ENCODE measurements at places on chromosomes 12 and 14.

GRCh38 chr12:111405859-111406473, at the start of gene SH2B3:
Gene SH2B3 (plus strand): TSS chr12:111405923. CDS start chr12:111418146, 12,223 bp downstream.
- H3K4me1 ChIP-seq, result peaks cover 49% of the 10 kb centered on the region
- H3K36me3 ChIP-seq, result no peaks in the 10 kb centered on the region
- H3K4me3 ChIP-seq, result peak within 1 kb of the TSS; percentile 85
- peak within 1 kb of the TSS; percentile 85 for H3K27ac ChIP-seq
- no peak for DNase-seq
- H3K27me3 ChIP-seq, result no peaks in the 10 kb centered on the region

- DNase-seq, result no peak
- H3K36me3 ChIP-seq, result no peaks in the 10 kb centered on the region
- H3K4me1 ChIP-seq, result no peaks in the 10 kb centered on the region
Measured at GRCh38 chr12:119019166-119019565, 37.8 kb downstream of the SRRM4 start.

- H3K27ac ChIP-seq, result peak overlapping the region; percentile 86
- no peaks in the 10 kb centered on the region for H3K27me3 ChIP-seq
- H3K4me1 ChIP-seq, result peaks cover 5% of the 10 kb centered on the region
Measured at GRCh38 chr14:31419179-31419966, 977 bp downstream of the HEATR5A start.

- no peaks in the 10 kb centered on the region for H3K36me3 ChIP-seq
- H3K4me1 ChIP-seq, result no peaks in the 10 kb centered on the region
- H3K4me3 ChIP-seq, result no peak overlapping the region
- no peak overlapping the region for H3K27ac ChIP-seq
- H3K27me3 ChIP-seq, result no peaks in the 10 kb centered on the region
Measured at GRCh38 chr14:70857496-70857890, 48.2 kb upstream of the MAP3K9 start.

DNA sequence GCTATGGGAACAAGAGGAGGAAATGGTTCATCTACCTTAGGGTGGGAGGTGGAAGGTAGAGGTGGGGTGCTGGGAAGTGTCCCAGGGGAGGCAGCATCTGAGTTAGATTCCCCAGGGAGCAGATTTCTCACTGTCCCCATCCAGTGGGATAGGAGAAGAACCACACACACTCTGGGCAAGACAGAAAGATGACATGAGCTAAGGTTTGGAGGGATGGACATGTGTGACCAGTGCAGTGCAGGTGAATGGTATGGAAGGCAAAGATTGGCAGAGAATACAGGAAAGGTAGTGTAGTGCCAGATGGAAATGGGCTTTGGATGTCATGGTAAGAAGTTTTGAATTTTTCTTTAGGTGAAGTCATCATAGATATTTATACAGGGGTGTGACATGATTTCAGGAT, 11.3 kb upstream of the DUSP6 start:
- no peak for DNase-seq
- H3K36me3 ChIP-seq, result no peaks in the 10 kb centered on the region
- peaks cover 4% of the 10 kb centered on the region for H3K4me1 ChIP-seq
- no peak overlapping the region for H3K4me3 ChIP-seq

GRCh38 chr12:94404854-94405253, 54.8 kb downstream of the CEP83 start:
- H3K36me3 ChIP-seq, result no peaks in the 10 kb centered on the region
- H3K4me3 ChIP-seq, result no peak overlapping the region
- H3K27me3 ChIP-seq, result no peaks in the 10 kb centered on the region

DNA sequence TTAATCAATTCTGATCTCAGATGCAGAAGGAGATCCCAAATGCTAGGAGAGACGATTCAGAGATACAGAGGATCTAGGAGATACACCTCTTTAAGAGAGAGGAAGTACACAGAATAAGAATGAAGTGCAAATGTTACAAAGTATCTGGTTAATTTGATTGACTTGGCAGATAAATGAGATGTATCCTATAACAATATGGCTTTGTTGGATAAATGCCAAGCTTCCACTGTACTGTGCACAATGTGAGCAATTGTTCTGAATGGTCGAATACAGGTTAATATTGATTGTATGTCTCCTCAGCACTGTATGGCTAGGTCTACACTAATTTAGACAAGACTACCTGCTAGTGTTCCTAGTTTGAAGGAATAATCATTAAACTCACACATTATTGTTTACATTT, 119.6 kb upstream of the PTPRB start:
- DNase-seq, result no peak
- H3K4me3 ChIP-seq, result no peak overlapping the region
- H3K4me1 ChIP-seq, result no peaks in the 10 kb centered on the region
- H3K36me3 ChIP-seq, result no peaks in the 10 kb centered on the region
- H3K27me3 ChIP-seq, result no peaks in the 10 kb centered on the region
- H3K27ac ChIP-seq, result no peak overlapping the region

GRCh38 chr12:126419131-126419530, 1353.9 kb downstream of the AACS start:
- H3K27me3 ChIP-seq, result no peaks in the 10 kb centered on the region
- no peaks in the 10 kb centered on the region for H3K36me3 ChIP-seq
- DNase-seq, result no peak
- no peaks in the 10 kb centered on the region for H3K4me1 ChIP-seq
- H3K4me3 ChIP-seq, result no peak overlapping the region

GRCh38 chr12:116116650-116117424, 160.7 kb downstream of the MED13L start:
- H3K4me1 ChIP-seq, result peaks cover 22% of the 10 kb centered on the region
- no peaks in the 10 kb centered on the region for H3K27me3 ChIP-seq
- DNase-seq, result no peak
- no peak overlapping the region for H3K27ac ChIP-seq

- DNase-seq, result no peak
- no peak overlapping the region for H3K4me3 ChIP-seq
- peak overlapping the region; percentile 84 for H3K27ac ChIP-seq
- H3K4me1 ChIP-seq, result peaks cover 74% of the 10 kb centered on the region
- H3K36me3 ChIP-seq, result no peaks in the 10 kb centered on the region
Measured at GRCh38 chr14:21043974-21044618, 1.9 kb downstream of the RNASE7 start.

DNA sequence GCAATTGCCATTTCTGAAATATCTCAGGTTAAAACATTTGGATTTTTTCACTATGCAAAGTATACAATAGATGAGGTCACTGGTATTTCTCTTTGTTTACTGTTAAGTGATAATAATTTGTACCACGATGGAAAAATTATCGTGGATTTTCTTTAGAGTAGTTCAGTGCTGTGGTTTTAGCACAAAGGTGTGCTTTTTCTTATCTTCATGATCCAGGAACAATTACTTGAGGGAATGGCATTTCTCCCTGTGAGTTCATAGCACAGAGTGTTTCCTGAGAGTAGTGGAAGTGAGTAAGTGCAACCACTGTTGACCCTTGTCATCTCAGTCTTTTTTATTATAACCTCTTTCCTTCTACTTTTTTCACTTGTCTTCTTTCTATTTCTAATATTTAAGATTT, 86.8 kb downstream of the FGD4 start:
- H3K27ac ChIP-seq, result peak overlapping the region; percentile 30
- H3K4me1 ChIP-seq, result peaks cover 3% of the 10 kb centered on the region

- no peak for DNase-seq
- peak overlapping the region; percentile 97 for H3K4me3 ChIP-seq
- H3K27ac ChIP-seq, result peak overlapping the region; percentile 99
- no peaks in the 10 kb centered on the region for H3K36me3 ChIP-seq
- H3K27me3 ChIP-seq, result no peaks in the 10 kb centered on the region
Measured at GRCh38 chr12:57846285-57846576, 298 bp downstream of the CTDSP2 start.

DNA sequence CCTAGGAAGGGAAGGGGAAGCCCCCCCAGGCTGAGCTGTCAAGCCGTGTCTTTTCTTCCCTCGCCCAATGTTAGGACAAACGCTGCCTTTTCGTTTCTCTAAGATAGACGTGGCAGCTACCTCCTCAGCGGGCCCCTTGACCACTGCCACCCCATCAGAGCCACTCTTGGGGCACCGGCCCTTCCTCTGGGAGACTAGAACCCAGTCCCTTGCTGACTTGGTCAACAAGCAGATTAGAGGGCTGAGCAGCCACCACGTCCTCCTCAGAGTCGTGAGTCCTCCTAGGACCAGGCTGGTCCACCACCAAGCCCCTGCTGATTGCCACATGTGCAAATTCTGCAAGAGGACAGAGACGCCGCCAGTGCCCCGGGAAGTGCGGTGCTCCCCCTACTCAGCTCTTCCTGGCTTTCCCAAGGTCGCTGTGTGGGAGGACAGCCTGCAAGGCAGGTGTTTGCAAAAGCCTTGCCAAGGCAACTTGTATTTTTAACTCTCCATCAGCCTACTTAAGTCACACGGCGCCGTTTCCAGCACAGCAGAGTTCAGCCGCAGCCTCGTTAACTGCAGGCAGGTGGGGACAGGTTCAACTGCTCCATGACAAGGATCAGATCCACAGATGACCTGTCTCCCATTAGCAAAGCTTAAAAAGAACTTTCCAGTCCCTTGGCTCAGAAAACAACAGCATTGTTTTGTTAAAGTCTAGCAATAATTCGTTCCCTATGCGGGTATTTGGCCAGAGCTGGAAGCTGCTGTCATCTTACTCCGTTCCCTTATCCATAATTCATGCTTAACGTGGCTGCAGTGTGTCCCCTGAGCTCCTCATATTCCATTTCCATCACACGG, 65.6 kb downstream of the TESC start:
- peak; percentile 35 for DNase-seq
- H3K27ac ChIP-seq, result no peak overlapping the region
- H3K4me3 ChIP-seq, result no peak overlapping the region
- no peaks in the 10 kb centered on the region for H3K4me1 ChIP-seq
- peaks cover 9% of the 10 kb centered on the region for H3K36me3 ChIP-seq

DNA sequence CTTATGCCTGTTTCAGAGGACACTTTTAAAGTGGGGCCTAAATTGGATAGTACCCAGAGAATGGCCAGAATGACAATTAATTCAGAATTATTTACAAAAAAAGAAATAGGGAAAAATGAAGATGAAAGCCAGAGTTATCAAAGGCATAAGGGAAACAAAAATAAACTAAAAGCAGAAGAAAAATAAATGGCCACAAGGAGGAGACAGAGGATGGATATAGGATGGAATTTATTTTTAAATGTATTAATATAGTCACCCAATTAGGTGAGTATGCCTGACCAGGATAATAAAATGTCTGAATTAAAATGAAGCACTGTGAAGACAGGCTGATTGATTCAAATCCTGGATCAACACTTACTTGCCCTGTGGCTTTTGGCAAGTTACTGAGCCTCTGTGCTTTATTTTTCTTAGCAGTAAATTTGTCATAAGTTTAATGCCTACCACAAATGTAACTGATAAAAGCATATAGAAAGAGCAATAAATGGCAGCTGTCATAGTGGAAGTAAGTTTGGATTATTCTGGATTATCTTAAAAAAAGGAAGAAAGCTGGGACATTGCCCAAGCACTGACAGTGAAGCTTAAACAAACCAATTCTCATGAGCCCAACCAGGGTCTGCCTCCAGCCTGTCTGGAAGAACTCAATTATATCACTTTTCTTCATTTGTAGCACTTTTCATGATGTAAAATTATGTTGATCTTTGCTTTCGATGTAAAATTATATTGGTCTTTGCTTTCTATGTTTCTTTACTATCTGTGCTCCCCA, 3.5 kb downstream of the CLEC9A start:
- H3K36me3 ChIP-seq, result no peaks in the 10 kb centered on the region
- no peak overlapping the region for H3K27ac ChIP-seq
- no peaks in the 10 kb centered on the region for H3K27me3 ChIP-seq
- no peak overlapping the region for H3K4me3 ChIP-seq
- DNase-seq, result no peak

DNA sequence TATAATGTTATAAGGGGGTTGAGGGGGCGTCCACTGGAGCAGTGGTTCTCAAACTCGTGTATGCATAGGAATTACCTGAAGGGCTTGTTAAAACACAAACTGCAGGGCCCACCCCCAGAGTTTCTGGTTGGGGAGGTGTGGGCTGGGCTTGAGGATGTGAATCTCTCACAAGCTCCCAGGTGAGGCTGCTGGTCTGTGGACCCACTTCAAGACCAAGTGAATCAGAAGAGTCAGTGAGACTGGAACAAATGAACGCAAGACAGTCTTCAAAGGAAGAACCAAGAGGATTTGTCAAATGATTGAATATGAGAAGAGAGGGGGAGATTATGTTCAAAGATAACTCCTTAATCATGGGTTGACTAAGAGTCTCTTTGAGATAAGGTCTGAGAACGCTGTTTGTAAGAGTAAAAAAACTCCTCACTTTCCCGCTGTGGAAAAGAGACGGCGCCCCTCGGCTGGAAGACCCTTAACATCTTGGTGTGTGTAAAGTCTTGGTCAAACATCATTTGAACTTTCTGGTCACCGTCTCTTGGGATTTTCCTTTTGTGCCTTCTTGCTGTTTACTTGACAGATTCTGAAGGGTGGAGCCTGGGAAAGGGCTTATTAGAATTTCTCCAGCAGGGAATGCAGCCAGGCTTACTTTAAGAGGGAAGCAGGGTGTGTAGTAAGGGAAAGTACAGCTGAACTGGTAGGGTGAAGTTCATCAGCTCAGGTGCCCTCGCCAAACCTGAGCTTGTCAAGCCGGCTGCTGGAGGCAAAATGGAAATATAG, 5.3 kb upstream of the FOXN3 start:
- no peaks in the 10 kb centered on the region for H3K36me3 ChIP-seq
- H3K27ac ChIP-seq, result no peak overlapping the region
- peaks cover 9% of the 10 kb centered on the region for H3K4me1 ChIP-seq
- H3K27me3 ChIP-seq, result no peaks in the 10 kb centered on the region

GRCh38 chr14:90703841-90704737, 112.1 kb downstream of the TTC7B start:
- peaks cover 20% of the 10 kb centered on the region for H3K4me1 ChIP-seq
- no peak for DNase-seq
- no peak overlapping the region for H3K4me3 ChIP-seq

- DNase-seq, result no peak
- H3K4me3 ChIP-seq, result no peak overlapping the region
- H3K36me3 ChIP-seq, result no peaks in the 10 kb centered on the region
- H3K27ac ChIP-seq, result no peak overlapping the region
Measured at GRCh38 chr14:97802430-97803373, 1005.5 kb downstream of the VRK1 start.

DNA sequence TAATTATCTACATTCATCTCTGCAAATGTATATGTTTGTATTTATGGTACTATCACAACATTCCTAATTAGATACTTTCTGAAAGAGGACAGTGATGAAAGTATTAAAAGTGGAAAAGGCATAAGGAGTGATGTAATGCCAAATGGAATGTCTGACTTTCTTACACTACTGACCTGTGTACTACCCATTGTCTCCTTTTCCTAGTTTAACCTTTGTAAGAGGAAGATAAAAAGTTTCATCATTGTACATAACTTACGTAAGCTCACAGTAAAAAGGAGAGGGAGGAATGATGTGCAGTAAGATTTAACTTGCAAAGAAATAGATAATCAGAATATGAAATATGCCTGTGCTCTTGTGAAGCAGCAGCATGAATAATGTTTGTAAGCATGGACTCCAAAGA, 55.9 kb downstream of the SOX5 start:
- H3K4me3 ChIP-seq, result no peak overlapping the region
- no peak overlapping the region for H3K27ac ChIP-seq
- no peaks in the 10 kb centered on the region for H3K27me3 ChIP-seq
- no peak for DNase-seq

- no peak overlapping the region for H3K27ac ChIP-seq
- H3K36me3 ChIP-seq, result no peaks in the 10 kb centered on the region
- no peak for DNase-seq
- H3K4me1 ChIP-seq, result no peaks in the 10 kb centered on the region
- no peaks in the 10 kb centered on the region for H3K27me3 ChIP-seq
Measured at GRCh38 chr14:56759633-56760032, 50.6 kb downstream of the OTX2 start.

- H3K36me3 ChIP-seq, result no peaks in the 10 kb centered on the region
- H3K4me1 ChIP-seq, result no peaks in the 10 kb centered on the region
- H3K27me3 ChIP-seq, result no peaks in the 10 kb centered on the region
- no peak overlapping the region for H3K27ac ChIP-seq
Measured at GRCh38 chr12:5203274-5203673, 159.6 kb downstream of the KCNA5 start.
